Hematopoietic multipotent progenitor cell treated with erythropoietin and hydrocortisone succinate and interleukin-3 and kit ligand, for 8 days (in vitro differentiated cells): ENCODE measurements at places on chromosomes 6 and 20.

- DNase-seq: no peak
Measured at GRCh38 chr6:131948692-131949619, 2.2 kb downstream of the CCN2 start.

DNA sequence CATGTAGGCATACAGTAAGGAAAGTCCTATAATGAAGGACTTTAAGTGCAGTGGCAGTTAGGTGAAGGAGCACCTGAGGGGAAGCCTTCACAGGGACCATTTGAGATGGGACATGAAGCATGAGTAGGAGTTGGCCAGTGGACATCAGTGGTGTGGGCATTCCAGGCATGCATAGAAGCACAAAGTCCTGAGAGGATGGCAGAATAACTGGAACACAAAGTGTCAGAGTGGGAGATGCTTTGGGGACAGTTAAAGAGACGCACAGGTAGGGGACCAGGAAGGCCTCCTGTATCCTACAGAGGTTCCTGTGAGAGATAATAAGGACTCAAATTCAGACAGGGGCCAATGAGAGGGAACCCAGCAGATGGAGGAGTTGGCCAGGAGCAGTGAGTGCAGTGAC is 26.4 kb upstream of the EFHC1 start:
- no peak for DNase-seq

- peak; percentile 90 for DNase-seq
Measured at GRCh38 chr6:35297601-35298481, at the start of gene DEF6. DEF6 (plus strand) TSS chr6:35297818; CDS start chr6:35297857, 39 bp downstream.

DNA sequence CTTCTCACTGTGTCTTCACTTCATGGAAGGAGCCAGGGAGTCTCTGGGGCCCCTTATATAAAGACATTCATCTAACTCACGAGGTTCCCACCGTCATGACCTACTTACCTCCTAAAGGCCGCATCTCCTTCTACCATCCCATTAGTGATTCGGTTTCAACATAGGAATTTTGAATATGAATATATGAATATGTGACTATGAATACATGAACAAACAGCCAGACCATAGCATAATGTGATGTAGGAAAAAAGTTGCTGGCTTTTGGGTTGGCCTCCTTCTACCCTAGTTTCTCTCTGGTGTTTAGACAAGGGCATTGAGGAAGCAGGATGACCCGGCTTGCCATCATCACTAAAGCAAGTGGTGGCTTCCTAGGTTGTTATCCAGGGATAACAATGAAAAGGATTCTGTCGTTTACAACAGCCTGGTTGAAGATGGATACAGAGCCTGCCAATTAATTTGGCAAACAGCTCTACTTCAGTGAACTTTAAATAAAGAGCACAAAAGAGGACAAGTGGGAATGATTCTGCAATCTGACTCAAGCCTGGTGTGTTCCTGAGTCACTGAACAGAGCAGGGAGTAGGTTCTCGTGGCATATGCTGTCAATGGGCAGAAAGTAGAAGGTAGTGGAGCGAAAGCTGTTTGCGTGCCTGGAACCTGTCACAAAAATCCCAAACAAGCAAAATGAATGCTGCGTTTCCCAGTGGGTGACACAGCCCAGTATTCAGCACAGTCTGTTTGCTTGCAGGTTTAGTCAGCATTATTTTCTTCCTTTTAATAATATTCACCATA is 44.0 kb upstream of the DOK5 start:
- DNase-seq: no peak

DNA sequence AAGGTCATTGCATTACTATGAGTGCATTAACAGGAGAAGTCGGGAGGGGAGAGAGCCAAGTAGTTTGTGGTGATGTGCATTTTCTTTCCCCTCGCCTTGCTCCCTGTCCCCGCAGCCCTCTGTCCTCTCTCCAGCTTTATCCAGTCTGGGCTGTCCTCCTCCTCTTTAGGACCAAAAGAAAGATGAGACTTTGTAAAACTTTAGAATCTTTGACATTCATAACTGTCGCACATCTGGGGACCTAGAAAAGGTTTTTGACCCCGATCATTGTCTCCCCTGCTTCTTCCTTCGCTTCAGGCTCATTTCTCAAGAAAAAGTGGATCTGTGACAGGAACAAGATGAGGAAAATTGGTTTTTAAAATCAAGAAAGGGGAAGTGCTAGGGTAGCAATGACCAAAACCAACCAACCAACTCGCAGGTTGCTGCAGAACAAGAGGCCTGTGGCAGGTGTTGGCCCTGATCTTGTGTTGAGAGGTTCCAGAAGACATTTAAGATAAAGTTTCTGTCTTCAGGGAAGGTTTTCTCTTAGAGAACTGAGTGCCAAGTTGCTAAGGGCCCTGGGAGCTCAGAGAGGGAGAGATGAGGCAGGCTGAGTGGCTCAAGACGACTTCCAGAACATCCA is 17.6 kb downstream of the SYTL3 start:
- no peak for DNase-seq

DNA sequence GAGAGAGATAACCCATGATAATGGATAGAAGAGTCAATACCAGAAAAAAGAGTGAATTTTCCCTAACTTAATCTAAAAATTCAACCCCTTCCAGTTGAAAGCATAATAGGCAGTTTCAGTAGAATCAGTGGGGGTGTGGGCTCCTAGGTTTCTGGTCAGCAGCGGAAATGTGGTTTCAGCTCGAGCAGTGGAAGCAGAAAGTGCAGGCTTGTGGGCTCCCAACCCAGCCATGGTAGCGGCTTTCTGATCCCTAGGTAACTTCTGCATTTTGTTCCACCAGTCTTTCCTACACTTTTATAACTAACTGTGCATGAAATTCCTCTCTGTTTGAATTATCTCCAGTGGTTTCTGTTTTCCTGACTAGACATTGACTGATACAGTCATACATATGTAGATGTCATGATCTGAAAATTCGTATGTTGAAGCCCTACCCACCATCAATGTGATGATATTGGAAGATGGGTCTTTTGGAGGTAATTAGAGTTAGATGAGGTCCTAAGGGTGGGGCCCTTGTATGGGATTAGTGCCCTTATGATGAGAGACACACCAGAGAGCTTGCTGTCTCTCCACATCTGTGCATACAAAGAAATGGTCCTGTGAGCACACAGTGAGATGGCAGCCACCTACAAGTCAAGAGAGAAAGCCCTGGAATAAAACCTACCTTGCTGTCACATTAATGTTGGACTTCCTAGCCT is 6.5 kb upstream of the DDO start:
- peak; percentile 31 for DNase-seq

DNA sequence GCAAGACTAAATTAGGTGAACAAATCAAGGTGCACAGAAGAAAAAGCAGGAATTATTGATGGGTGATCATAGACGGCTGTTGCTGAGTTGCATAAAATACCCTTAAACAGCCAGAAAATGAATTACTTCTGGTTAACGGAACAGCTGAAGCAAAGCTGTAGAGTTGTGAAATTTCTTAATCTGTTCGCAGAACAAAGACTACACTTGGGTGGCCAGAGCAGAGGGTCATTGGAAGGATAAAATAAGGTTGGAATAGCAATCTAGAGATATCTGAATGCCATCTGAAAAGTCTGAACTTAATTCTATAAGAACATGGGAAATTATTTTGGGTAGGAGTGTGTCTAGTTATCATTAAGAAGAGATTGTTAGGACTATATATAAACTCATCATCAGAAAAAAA is 339.1 kb upstream of the RSPO3 start:
- no peak for DNase-seq

- DNase-seq: peak; percentile 77
Measured at GRCh38 chr6:28315628-28316027, 20.3 kb downstream of the ZSCAN31 start.

GRCh38 chr20:48657426-48658197 is 170.2 kb downstream of the PREX1 start:
- peak; percentile 92 for DNase-seq

GRCh38 chr20:5844063-5844681 is 94.0 kb downstream of the SHLD1 start:
- no peak for DNase-seq

- no peak for DNase-seq
Measured at GRCh38 chr20:35187584-35188190, 15.8 kb downstream of the PROCR start.

DNA sequence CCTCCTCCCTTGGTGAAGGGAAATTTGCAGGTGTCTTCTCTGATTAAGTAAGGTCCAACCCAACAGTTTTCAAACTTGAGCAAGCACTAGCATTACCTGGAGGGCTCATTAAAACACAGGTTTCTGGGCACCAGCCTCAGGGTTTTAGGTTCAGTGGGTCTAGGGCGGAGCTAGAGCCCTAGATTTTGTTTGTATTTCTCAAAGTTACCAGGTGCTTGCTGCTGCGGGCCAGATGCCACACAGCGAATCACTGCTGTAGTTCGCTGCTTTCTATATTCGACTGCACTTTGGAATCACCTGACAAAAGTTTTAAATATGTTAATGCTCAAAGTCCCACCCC is 869 bp downstream of the COL21A1 start:
- DNase-seq: no peak

GRCh38 chr20:35952480-35953386 is 1.6 kb downstream of the SCAND1 start:
- DNase-seq: peak; percentile 63

- DNase-seq: no peak
Measured at GRCh38 chr20:16709017-16709416, 20.8 kb upstream of the SNRPB2 start.

DNA sequence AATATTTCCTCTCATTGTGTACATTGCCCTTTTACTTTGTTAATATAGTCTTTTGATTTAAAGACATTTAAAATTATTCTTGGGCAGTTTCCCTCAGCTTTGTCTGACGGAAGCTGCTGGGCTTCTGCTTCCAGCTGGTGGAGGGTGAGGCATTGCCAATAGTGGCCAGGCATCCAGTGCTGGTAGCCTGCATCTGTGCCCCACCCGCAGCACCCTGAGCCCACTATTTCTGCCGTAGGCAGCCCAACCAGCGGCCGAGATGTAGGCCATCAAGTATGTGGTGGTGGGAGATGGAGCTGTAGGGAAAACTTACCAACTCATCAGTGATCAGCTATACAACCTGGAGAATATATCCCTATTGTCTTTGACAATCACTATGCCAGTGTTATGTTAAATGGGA is 226.0 kb upstream of the SYNCRIP start:
- DNase-seq: no peak

DNA sequence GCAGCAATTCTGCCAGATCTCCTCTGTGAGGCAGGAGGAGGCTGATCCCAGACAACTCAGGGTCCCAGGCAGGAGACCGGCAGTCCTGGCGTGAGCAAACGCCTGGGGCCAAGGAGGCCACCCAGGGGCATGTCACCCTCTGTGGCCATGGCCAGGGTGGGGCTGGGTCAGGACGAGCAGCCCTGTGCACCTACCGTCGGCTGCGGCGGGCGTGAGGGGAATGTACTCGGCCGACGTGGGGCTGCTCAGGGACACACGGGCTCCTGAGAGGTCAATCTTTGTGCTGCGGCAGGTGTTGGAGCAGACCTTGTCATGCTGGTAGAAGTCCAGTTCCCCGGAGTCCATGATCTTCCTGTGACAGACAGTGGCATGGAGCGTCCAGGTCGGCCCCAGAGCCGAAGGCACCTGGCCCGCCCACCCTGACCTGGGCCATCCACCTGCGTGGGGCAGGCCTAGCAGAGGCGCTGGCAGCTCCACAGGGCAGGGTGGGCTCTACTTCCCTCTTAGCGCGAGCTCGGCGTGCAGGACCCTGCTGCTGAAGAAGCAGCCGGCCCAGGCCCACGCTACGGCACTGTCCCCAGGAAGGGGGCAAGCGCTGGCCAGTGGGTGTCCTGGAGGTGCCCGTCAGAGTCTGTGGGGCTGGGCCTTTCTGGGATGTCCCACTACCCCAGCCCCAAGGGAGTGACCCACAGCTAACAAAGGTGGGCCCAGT is 21.5 kb upstream of the HELZ2 start:
- DNase-seq: no peak

- DNase-seq: no peak
Measured at GRCh38 chr6:56772737-56773184, 130.1 kb upstream of the DST start.

DNA sequence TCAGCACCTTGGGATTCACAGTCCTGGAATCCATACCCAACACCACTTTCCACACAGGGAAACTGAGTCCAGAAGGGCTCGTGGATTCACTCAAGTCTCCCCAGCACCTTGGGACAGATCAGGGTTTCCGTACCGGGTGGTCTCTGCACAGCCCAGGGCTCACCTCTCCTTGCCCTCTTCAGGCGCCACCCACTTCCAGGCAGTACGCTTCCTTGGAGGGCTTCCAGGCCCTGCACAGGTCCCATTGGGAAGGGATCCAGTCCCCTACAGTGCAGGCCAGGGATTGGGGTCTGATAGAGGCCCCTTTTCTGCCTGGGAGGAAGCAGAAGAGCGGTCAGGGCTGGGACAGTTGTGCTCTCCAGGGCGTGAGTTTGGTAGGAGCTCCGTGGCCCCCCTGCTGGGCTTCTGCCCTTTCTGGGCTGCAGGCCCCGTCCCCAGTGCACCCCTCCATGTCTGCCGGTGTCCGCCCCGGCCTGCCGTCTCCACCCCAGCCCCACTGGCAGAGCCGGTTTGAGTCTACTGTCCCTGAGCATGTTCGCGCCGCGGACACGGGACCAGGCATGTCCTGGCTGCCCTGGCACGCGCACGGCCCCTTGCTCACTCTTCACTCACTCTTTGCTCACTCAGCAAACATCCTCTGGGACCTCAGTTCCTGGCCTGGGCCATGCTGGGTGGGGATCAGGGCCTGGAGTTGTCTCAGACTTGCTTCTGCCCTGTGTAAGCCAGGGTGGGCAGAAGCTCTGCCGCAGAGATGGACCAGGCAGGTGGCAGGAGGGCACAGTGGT is 12.6 kb downstream of the SRC start:
- DNase-seq: no peak

DNA sequence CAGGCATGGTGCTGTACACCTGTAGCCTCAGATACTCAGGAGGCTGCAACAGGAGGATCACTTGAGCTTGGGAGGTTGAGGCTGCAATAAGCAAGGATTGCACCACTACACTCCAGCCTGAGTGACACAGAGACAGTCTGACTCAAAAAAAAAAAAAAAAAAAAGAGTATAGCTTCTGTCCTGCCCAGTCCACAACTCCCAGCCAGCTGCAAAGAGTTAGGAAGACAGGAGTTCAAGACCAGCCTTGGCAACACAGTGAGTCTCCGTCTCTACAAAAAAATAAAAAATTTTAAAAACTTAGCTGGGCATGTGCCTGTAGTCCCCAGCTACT is 28.3 kb upstream of the TLDC2 start:
- no peak for DNase-seq

DNA sequence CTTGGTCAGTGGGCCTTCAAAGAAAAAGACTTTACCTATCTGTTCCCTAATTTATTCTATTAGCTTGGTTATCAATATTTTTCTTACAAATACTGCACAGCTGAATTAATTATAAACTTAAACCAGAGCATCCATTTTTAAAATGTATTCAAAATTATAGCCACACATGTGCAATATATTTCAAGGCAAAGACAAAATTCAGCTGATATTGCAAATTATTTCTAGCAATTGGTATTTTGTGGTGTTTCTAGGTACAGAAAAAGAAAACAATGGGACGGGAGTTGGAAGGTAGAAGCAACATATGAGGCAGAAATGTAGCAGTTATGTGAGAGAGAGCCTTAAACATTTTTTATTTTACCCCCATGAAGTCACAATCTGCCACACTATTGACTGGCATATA is 64.9 kb downstream of the MAP3K7 start:
- no peak for DNase-seq

DNA sequence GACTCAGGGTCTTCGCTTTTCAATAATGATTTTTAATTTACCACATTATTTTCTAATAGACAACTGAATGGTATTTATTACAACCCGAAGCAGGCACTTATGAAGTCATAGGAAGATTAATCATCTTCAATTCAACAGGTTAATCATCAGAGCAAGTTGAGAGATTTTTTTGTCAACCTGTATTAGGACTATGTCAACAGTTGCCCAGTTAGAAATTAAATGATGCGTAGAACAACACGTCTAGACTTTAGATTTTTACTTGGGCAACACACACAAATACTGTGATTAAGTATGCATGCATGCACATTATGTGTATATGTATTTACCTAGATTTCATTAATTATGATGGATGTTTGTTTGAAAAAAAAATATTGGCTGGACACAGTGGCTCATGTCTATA is 4.3 kb downstream of the ILRUN start:
- no peak for DNase-seq
